Caco-2 (cell line): ENCODE measurements at places on chromosomes 11 and 22. TPM values are rescaled to one million over a fixed set of nuclear protein-coding genes. Genes with fewer than 3 reads are reported as not detected.

- H3K4me1 ChIP-seq, result no peaks in the 10 kb centered on the region
- no peak overlapping the region for H3K4me3 ChIP-seq
- H3K27me3 ChIP-seq, result no peaks in the 10 kb centered on the region
- peaks cover 10% of the 10 kb centered on the region for H3K36me3 ChIP-seq
- no peak overlapping the region for H3K27ac ChIP-seq
Measured at GRCh38 chr11:65211293-65212105, 29.8 kb downstream of the CAPN1 start.

GRCh38 chr11:123671534-123671933, 17.1 kb upstream of the SCN3B start:
- H3K4me1 ChIP-seq, result no peaks in the 10 kb centered on the region
- H3K27me3 ChIP-seq, result peaks cover 2% of the 10 kb centered on the region; the same call in 1 of the 2 replicates
- no peak overlapping the region for H3K4me3 ChIP-seq
- no peaks in the 10 kb centered on the region for H3K36me3 ChIP-seq

DNA sequence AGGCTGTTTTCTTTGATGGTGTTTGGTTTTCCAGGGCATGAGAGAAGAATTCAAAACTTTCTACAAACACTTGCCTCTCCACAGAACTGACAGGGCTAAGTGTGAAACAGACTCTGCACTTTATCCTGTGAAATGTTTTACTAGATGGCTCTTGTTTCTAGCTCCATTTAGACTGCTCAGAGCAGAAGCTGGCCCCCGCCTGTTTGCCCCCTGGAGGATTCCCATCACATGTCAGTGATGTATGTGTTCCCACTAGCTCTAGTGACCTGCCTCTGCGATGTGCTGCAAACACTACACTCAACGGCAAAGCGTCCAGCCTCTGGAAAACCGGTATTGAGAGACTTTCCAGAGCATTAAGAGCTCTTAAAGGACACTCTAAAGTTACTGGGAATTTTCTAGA, 41.4 kb upstream of the PCF11 start:
- no peak overlapping the region for H3K4me3 ChIP-seq
- H3K27ac ChIP-seq, result no peak overlapping the region
- H3K36me3 ChIP-seq, result no peaks in the 10 kb centered on the region
- no peaks in the 10 kb centered on the region; the same call in 1 of the 2 replicates for H3K4me1 ChIP-seq
- no peaks in the 10 kb centered on the region for H3K27me3 ChIP-seq

GRCh38 chr22:30694640-30695350, at the start of gene OSBP2:
TSS of gene OSBP2 (plus strand) at chr22:30694874. CDS start at chr22:30694910, 36 bp downstream.
- no peaks in the 10 kb centered on the region for H3K27me3 ChIP-seq
- 0 out of 2 replicates have a peak, but pooled peaks cover 4% of the 10 kb centered on the region for H3K4me1 ChIP-seq
- H3K4me3 ChIP-seq, result peak within 1 kb of the TSS; percentile 84
- H3K36me3 ChIP-seq, result no peaks in the 10 kb centered on the region

DNA sequence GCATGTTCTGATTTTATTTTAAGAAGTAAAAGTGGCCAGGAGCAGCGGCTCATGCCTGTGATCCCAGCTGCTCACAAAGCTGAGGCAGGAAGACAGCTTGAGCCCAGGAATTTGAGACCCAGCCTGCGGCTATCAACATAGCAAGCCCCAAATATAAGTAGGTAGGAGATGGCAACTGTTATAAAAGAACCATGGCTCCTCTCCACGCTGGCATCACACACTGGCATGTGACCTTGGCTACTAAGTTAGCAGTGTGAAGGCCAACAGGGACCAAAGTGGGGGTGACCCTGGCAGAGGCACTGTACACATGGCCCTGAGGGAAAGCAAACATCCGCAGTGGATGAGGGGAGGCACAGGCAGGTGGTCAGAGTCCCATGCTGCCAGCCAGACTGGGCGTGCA, 33.0 kb downstream of the TPST2 start:
- no peak overlapping the region for H3K27ac ChIP-seq
- no peaks in the 10 kb centered on the region for H3K27me3 ChIP-seq

- DNase-seq, result peak; percentile 84
- H3K27ac ChIP-seq, result peak overlapping the region; percentile 80
- no peaks in the 10 kb centered on the region; the same call in 1 of the 2 replicates for H3K36me3 ChIP-seq
- no peak overlapping the region for H3K4me3 ChIP-seq
Measured at GRCh38 chr11:105202844-105203548, 63.4 kb upstream of the CARD18 start.

GRCh38 chr11:26187639-26188038, 144.3 kb upstream of the ANO3 start:
- peak overlapping the region; percentile 74 for H3K27ac ChIP-seq
- peaks cover 20% of the 10 kb centered on the region for H3K4me1 ChIP-seq
- no peaks in the 10 kb centered on the region for H3K36me3 ChIP-seq
- no peak overlapping the region for H3K4me3 ChIP-seq
- DNase-seq, result peak; percentile 66
- no peaks in the 10 kb centered on the region for H3K27me3 ChIP-seq

DNA sequence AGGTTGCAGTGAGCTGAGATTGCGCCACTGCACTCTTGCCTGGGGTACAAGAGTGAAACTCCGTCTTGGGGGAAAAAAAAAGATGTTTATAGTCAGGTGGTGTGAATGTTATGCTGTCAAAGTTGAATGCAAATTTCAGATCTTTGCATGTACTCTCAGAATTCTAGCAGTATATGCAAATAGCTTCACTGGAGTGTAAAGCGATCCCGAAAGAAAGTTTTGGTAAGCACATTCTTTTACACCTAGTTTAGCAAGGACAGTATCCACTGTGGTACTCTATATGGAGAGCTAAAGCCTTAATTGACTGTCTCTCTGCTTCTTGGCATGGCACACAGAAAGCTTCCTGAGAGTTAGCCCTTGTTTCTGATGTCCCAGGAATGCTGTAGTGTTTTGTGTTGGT, 4.0 kb downstream of the JAM3 start:
- DNase-seq, result no peak
- H3K27me3 ChIP-seq, result no peaks in the 10 kb centered on the region
- H3K36me3 ChIP-seq, result no peaks in the 10 kb centered on the region
- H3K4me1 ChIP-seq, result no peaks in the 10 kb centered on the region
- no peak overlapping the region for H3K4me3 ChIP-seq

GRCh38 chr11:11569936-11570491, 51.8 kb downstream of the GALNT18 start:
- no peak overlapping the region for H3K27ac ChIP-seq
- no peaks in the 10 kb centered on the region for H3K36me3 ChIP-seq
- no peaks in the 10 kb centered on the region for H3K27me3 ChIP-seq
- DNase-seq, result no peak
- H3K4me1 ChIP-seq, result no peaks in the 10 kb centered on the region
- no peak overlapping the region for H3K4me3 ChIP-seq

DNA sequence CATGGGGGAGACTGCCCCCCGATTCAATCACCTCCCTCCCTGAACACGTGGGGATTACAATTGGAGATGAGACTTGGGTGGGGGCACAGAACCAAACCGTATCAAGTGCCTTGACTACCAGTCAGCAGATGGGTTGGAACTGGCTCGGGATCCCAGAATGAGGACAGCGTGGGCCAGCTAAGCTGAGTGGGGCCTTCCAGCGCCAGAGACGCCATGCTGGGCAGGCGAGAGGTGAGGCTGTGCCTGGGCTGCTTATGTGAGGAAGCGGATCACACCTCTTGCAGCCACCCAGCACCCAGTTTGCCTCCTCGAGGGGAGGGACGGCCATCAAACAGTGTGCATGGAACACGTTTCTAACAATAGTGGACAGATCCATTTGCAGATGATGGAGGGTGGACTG, 195.1 kb downstream of the TBC1D22A start:
- H3K36me3 ChIP-seq, result peaks cover 1% of the 10 kb centered on the region; the same call in 1 of the 2 replicates
- no peaks in the 10 kb centered on the region for H3K4me1 ChIP-seq
- no peak overlapping the region for H3K27ac ChIP-seq
- DNase-seq, result no peak
- H3K27me3 ChIP-seq, result no peaks in the 10 kb centered on the region
- no peak overlapping the region for H3K4me3 ChIP-seq

GRCh38 chr11:46628961-46629360, 11.6 kb downstream of the ATG13 start:
- no peak overlapping the region for H3K27ac ChIP-seq
- H3K27me3 ChIP-seq, result no peaks in the 10 kb centered on the region
- H3K4me3 ChIP-seq, result no peak overlapping the region

DNA sequence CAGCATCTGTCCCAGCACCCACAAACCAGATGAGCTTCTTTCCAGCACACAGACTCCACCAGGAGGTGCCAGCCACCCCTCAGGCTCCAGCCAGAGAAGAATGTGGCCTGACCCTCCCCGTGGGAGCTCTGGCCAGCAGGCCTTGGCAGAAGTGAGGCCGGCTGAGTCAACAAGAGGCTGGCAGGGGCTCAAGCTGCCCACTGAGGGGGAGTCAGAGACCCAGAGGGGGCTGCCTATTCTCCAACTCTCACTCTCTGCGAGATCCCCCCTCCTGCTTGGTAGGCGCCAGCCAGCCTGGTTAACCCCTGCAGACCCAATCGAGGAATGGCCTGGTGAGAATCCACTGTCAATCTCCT, 10.6 kb upstream of the CDC42EP1 start:
- no peaks in the 10 kb centered on the region for H3K36me3 ChIP-seq
- no peak overlapping the region for H3K4me3 ChIP-seq
- no peaks in the 10 kb centered on the region for H3K27me3 ChIP-seq
- no peak overlapping the region for H3K27ac ChIP-seq
- no peak for DNase-seq

DNA sequence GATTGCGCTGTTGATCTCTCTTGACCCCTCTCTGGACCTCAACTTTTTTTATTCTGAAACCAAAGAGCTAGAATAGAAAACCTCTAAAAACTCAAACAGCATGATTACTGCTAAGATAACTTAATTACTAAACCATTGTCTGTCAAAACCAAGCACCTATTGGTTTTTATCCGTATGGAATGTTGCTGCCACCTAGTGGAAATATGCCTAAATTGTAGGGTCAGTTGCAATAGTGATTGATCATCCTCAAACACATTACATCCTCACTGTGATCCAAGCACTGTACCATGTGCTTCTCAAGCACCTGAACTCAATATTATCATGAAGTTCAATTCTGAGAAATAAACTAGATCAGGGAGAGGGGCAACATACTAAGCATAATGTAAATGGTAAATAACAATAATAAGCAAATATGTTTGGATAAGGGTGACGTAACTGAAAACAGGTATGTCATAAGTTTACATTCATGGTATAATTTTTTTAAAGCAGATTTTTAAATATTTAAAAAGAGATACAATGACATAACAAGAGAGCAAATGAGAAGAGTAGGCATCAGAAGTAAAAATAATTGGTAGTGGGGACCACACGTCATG, 3.8 kb upstream of the OR5A2 start:
- no peaks in the 10 kb centered on the region for H3K4me1 ChIP-seq
- no peak overlapping the region for H3K27ac ChIP-seq

- H3K27me3 ChIP-seq, result 0 out of 2 replicates have a peak, but pooled peaks cover 1% of the 10 kb centered on the region
- H3K36me3 ChIP-seq, result no peaks in the 10 kb centered on the region
- no peak overlapping the region for H3K27ac ChIP-seq
- peak; percentile 20 for DNase-seq
- H3K4me3 ChIP-seq, result no peak overlapping the region
Measured at GRCh38 chr11:116601814-116602636, 170.8 kb downstream of the BUD13 start.

- no peaks in the 10 kb centered on the region for H3K4me1 ChIP-seq
- no peak for DNase-seq
- H3K4me3 ChIP-seq, result no peak overlapping the region
- no peak overlapping the region for H3K27ac ChIP-seq
- H3K36me3 ChIP-seq, result no peaks in the 10 kb centered on the region
- no peaks in the 10 kb centered on the region for H3K27me3 ChIP-seq
Measured at GRCh38 chr11:22797047-22797446, 32.6 kb downstream of the SVIP start.

- no peaks in the 10 kb centered on the region for H3K4me1 ChIP-seq
- no peaks in the 10 kb centered on the region for H3K27me3 ChIP-seq
- no peak for DNase-seq
- no peaks in the 10 kb centered on the region; the same call in 1 of the 2 replicates for H3K36me3 ChIP-seq
- no peak overlapping the region for H3K4me3 ChIP-seq
- H3K27ac ChIP-seq, result no peak overlapping the region
Measured at GRCh38 chr22:40270031-40270430, 76.3 kb upstream of the ADSL start.

DNA sequence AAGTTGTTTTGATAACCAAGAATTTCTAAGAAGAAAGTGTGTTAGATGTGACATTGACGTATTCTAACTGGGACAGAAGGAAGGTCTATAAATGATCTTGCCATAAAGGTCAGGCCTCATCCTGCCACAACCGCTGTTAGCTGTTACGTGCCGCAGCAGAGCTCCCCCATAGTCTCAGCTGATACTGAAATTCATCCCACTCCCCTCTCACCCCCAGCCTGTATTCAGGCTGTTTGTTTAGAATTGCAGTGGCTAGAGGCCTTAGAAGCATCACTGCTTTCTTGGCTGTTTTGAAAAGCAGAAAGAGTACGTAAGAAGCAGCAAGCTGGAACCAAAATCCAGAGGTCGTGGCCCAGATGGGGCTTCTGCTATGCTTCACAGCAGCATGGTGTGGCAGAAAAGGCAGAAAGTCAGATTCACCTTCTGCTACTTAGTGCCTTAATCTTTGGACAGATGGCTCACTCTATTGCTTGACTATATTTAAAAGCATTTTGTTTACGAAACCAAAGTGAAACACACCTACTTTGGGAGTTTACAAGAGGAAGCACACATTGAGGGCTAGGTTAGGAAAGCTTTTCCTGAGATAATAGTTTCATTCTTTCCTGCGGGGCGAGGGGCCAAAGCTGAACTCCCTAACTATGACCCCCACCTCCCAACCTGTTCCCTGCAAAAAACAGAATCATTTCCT, 950 bp upstream of the LAYN start:
- H3K36me3 ChIP-seq, result no peaks in the 10 kb centered on the region
- H3K4me3 ChIP-seq, result no peak overlapping the region
- no peak for DNase-seq
- H3K27me3 ChIP-seq, result no peaks in the 10 kb centered on the region
- H3K27ac ChIP-seq, result no peak overlapping the region

- no peak overlapping the region for H3K27ac ChIP-seq
- H3K4me3 ChIP-seq, result no peak overlapping the region
- no peaks in the 10 kb centered on the region for H3K36me3 ChIP-seq
- DNase-seq, result no peak
- no peaks in the 10 kb centered on the region for H3K27me3 ChIP-seq
- H3K4me1 ChIP-seq, result peaks cover 6% of the 10 kb centered on the region; the same call in 1 of the 2 replicates
Measured at GRCh38 chr22:37599153-37599552, 9.5 kb upstream of the GGA1 start.

DNA sequence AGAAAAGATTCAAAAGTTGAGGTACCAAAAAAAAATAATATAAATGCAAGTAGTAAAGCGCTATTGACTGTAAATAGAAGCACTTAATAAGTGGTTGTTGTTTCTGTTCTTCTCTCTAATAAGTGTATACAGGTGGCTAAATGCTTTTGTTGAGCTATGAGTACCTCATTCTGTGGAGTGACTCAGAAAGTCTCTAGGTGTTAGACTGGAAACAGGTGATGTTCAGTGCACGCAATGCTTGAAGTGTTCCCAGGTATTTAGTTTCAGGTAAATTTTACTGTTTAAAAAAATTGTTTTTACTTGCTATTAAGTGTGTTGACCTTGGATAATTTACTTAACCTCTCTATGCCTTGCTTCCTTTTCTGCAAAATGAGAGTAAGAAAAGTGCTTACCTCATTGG, 24.2 kb downstream of the POU2AF3 start:
- H3K4me1 ChIP-seq, result peaks cover 34% of the 10 kb centered on the region
- H3K27me3 ChIP-seq, result no peaks in the 10 kb centered on the region
- no peak overlapping the region for H3K4me3 ChIP-seq
- no peak overlapping the region for H3K27ac ChIP-seq

The ZC3H12C gene
- 11.4 and 11.7 TPM in 2 replicates for total RNA-seq

The GRIA4 gene
- total RNA-seq, result not detected in 2 replicates

The RBMXL2 gene
- not detected in 2 replicates for total RNA-seq

The KLHL35 gene
- total RNA-seq, result 46.0 and 51.4 TPM in 2 replicates

The FAM180B gene
- not detected in 2 replicates for total RNA-seq

The OR56A1 gene
- total RNA-seq, result not detected in 2 replicates

The NECTIN1 gene
- 60.1 and 63.6 TPM in 2 replicates for total RNA-seq

The MYRF gene
- total RNA-seq, result 165 and 169 TPM in 2 replicates

The SOX10 gene
- total RNA-seq, result not detected in 2 replicates

The TLCD5 gene
- total RNA-seq, result 9.8 and 11.8 TPM in 2 replicates

The PICK1 gene
- 40.2 and 41.1 TPM in 2 replicates for total RNA-seq

The WBP2NL gene
- total RNA-seq, result 1.00 and 1.0 TPM in 2 replicates
